CD4-positive, alpha-beta T cell treated with Interleukin-2 at 100 ng/mL for 4 hours (primary cell): ENCODE measurements at places on chromosomes 4 and X.

- DNase-seq = no peak
Observed at GRCh38 chr4:73864365-73864764, 4.8 kb upstream of the CXCL1 start.

- no peak for DNase-seq
Observed at GRCh38 chr4:105840426-105841174, 54.7 kb upstream of the NPNT start.

DNA sequence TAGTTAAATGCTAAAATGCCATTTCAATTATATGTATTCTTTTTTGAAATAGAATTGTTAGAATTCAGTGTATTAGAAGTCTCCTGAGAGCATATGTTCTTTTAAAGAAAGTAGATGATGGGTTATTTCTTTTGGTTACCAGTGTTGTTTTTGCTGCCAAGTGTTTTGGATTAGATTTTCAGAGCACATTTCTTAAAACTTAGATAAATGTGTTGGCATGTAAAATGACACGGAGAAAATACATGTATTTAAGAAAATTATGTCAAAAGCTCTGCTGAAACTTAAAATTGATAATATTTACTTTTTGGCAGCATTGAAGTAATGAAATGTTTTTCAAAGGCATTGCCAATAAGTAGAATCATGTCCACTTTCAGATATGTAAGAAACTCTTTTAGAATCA lies 379.7 kb downstream of the ADGRL3 start:
- no peak for DNase-seq

GRCh38 chr4:67460574-67460973 lies 84.7 kb downstream of the CENPC start:
- DNase-seq = no peak

DNA sequence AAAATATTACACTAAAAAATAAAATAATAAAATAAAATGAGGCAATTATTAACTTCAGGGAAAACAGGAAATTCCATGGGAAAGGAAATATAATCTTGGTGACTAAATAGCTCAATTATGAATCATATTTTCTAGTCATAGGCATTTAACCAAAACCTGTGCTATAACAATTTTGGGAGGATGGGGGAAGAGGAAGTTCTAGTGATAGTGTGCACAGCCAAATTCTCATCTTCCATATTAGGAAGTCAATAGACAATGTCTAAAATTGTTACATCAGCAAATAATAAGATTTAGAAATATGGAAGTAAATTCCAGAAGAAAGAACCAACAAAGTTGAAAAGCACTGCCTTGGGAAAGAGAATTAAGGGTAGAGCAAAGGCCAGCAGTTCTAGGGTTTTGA lies 2.8 kb downstream of the AWAT2 start:
- DNase-seq = no peak

GRCh38 chrX:66200855-66201795 lies 37.1 kb downstream of the HEPH start:
- no peak for DNase-seq

DNA sequence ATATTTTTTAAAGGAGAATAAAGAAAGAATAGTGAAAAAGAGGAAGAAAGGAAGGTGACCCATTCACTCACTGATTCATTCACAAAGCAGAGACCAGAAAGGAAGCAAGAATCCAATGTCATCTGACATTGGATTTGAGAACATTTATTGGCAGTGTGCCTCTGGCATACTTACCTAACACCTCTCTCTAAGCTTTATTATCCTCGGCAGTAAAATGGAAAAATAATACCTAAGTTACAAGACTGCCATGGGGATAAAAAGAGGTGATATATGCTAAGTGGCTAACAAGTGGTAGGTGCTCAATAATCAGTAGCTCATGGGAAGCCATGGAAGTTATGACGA lies 41.6 kb upstream of the PPARGC1A start:
- DNase-seq = no peak

DNA sequence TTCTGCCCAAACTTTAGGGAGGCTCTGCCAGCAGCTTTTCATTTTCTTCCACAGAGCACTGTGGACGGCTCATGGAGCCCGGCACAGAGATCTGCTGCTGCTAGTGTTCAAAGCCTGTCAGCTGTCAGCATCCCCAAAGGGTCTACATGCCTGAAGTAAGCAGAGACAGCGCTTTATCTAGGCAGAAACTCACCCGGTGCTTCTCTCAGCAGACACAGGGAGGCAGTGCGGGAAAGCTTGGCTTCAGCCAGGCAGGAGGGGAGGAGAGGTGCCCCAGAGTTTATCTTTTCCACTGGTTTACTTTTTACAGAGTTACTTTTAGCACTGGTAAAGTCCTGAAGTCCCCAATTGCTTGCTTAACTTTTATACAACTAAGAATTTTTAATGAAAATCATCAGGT lies 339.3 kb downstream of the NKX6-1 start:
- DNase-seq = no peak

DNA sequence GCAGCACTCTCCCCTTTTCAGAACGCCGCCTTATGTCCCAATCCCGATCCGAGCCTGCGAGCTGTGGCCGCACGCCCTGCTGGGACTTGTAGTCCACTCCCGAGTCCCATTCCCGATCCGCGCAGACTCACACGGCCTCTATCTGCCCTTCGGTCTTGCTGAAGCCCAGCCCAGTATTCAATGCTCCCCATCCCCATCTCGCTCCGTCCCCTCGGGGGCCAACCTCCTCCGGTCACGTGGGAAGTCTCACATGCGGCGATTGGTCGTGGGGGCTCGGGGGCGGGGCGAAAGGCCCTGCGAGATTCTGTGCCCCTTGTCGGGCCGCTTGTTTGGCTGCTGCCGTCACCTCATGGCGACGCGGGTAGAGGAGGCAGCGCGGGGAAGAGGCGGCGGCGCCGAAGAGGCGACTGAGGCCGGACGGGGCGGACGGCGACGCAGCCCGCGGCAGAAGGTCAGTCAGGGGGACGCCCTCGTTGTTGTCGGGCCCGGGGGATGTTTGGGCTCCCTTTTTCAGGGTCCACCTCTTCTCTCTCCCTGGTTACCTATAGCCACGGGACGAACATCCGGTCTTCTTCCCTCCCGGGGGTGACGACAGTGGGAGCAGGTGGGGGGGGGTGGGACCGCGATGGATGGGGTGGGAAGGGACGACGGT lies at the start of gene TXLNG:
Gene TXLNG, plus strand, starts transcription at position 328 of the 652 bp plus-strand sequence. Its CDS starts 22 bp downstream, at position 350.
- DNase-seq = peak; percentile 95

GRCh38 chrX:101799387-101799786 lies 132.4 kb downstream of the ZMAT1 start:
- DNase-seq = peak; percentile 88

GRCh38 chrX:29470030-29470429 lies 745.3 kb upstream of the MAGEB2 start:
- no peak for DNase-seq

DNA sequence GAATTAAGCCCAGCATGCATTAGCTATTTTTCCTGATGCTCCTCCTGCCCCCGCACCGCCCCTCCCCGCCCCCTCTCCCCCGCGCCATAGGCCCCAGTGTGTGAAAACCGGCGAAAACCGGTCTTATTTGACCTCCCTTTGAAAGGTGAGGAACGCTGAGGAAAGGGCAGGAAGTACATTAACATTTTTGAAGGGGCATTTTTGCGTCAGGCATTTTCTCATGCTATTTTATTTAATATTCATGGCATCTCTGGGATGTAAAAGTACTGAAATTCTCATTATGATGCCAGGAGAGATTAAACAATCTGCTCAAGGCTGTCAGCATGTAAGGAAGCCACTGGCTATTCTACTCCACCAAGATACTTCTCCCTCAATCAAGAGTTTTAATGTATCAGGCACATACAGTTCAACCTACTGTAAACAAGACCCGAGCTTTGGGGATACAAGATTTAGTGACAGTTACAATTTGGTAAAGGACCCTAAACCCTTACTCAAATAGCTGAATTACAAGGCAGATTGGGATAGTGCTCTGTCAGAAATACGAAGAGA lies 1.2 kb upstream of the NMU start:
- no peak for DNase-seq

DNA sequence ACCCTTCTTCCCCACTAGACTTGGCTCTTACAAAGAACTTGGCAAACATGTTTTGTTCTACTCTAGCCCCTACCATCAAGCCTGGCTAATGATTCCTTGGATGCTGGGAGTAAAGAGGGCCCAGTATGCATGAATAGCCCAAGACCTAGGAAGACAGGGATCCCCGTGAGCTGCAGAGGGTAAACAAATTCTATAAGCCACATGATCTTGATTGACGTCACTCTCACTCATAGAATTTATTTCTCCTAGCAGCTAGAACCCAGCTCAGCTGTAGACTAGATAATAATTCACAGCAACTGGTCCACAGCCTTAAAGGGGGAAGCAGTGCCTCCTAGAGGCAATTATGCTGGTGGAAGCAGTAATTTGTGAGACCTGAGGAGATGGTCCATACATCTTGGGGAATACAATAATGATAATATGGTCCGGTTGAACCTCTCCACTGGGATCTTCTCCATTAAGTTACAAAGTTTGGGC lies 16.1 kb upstream of the USO1 start:
- DNase-seq = peak; percentile 69

- DNase-seq = no peak
Observed at GRCh38 chr4:177220376-177220775, 89.3 kb upstream of the NEIL3 start.

- DNase-seq = no peak
Observed at GRCh38 chr4:183783991-183784553, 121.0 kb upstream of the STOX2 start.

- DNase-seq = no peak
Observed at GRCh38 chrX:130119312-130119898, 9.1 kb upstream of the ELF4 start.

- no peak for DNase-seq
Observed at GRCh38 chr4:95197353-95197752, 351.4 kb downstream of the UNC5C start.

DNA sequence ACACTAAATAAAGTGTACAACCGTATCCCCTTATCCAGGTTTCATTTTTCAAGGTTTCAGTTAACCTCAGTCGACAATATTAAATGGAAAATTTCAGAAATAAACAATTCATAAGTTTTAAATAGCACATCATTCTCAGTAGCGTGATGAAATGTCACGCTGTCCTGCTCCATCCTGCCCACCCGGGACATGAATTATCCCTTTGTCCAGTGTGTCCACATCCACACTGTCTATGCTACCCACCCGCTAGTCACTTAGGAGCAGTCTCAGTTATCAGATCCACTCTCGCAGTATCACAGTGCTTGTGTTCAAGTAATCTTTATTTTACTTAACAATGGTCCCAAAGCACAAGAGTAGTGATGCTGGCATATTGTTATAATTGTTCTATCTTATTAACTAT lies 54.7 kb downstream of the FRYL start:
- DNase-seq = no peak

- no peak for DNase-seq
Observed at GRCh38 chr4:7637139-7637538, 202.4 kb upstream of the PSAPL1 start.

- DNase-seq = peak; percentile 55
Observed at GRCh38 chr4:89307446-89308160, at the start of gene GPRIN3. TSS of gene GPRIN3 (minus strand) at chr4:89307800. CDS start at chr4:89250110, 57,690 bp downstream.

GRCh38 chrX:102708900-102709299 lies 3.3 kb upstream of the GPRASP2 start:
- no peak for DNase-seq

DNA sequence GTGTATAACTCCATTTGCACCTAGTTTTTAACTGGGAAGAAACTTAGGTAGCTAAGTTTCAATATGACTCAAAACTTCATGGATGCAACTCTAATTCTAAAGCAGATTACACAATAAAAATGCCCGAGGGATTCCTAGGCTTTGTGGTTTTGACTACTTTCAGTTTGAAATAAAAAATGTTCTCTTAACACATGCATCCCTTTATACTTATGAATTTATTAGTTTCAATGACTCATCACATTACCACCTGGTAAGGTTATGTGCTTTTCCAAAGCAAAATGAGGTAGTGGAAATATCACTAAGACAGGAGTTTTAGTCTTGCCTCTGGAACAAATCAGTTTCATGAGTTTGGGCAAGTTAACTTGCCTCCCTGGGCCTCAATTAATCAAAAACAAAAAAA lies 125.5 kb downstream of the OPHN1 start:
- no peak for DNase-seq

DNA sequence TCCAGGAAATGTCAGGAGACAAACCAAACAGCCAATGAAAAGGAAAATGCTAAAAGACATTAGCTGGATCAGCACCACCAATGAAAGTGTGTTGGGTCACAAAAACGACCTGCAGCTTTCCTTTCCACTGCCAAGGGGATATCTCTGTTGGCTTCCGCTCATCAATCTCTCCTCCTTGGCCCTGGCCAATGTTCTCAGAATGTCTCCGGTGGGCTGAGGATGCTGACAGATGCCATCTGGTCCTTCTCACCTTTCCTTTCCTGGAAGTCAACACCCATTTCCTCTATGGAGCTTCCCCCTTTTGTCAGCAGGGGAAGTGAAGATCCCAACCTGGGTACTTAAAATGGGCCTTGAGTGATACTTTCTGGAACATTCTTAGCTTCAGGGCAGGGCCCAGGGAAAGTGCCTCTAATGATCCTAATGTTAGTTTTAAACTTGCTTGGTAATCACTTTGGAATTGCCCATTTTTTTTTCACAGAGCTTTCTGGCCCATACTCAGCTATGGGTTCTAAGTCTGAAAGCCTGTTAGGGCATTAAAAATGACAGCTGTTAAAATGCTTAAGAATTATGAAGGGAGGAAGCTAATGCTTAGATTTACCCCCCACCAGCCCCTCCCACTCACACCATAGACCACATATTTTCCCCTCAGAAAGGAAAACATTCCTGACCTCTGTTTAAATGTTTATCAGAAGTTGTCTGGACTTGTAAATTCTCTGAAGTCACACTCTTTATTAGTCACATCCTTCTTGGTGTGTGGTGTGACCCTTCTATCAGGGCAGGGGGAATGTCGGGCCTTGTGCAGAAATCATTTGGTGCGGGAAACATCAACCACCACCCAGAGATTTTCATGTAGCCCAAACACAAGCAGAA lies 29.2 kb downstream of the IGFBP7 start:
- DNase-seq = no peak

DNA sequence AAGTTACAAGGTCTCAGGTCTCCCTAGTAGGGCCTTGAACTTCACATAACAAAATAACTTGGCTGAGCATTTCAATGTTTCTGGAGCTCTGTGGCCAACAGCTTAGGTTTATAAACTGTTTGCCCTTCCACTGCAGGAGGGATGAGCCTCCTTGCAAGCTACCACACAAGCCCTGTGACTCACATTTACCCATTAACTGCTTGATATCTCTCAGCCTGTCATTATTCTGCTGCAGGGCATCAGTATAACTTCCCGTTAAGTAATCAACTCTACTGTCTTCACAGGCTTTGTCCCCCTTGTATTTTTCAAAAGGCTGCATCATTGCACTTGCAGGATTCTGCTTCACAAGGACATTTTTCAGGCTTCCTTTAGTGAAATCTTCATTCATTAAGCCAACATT lies 151.7 kb upstream of the CXCL13 start:
- no peak for DNase-seq

DNA sequence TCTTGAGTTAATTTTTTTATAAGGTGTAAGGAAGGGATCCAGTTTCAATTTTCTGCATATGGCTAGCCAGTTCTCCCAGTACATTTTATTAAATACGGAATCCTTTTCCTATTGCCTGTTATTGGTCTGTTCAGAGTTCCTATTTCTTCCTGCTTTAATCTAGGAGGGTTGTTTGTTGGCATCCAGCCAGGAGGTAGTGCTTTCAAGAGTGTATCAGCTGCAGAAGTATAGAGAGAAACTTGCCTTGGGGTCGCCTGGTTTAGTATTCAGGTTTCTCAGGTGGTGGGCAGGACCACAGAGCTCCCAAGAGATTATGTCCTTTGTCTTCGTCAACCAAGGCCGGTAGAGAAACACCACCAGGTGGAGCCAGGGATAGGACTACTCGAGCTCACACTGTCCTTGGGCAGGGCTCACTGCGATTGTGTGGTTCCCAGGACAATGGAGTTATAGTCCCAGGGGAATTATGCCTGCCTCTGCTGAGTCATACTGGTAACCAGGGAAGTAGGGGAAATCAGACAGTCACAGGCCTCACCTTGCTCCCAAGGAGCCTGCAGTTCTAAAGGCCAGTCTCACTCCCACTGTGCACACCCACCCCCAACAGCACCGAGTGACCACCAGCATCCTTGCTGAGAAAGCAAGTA lies 168.1 kb downstream of the VSIG4 start:
- no peak for DNase-seq
